ENCODE measurements at places on chromosomes 2 and 18. TPM values are rescaled to one million over a fixed set of nuclear protein-coding genes. Genes with fewer than 3 reads are reported as not detected.

The CTLA4 gene
- polyA plus RNA-seq = 0.83 TPM

The LRRC30 gene
- not detected for polyA plus RNA-seq

The AOX1 gene
- 16.3 TPM for polyA plus RNA-seq

The ZBTB7C gene
- 2.7 TPM for polyA plus RNA-seq

The UGT1A7 gene
- not detected for polyA plus RNA-seq

The ANO7 gene
- polyA plus RNA-seq = 2.0 TPM

The DCDC2C gene
- polyA plus RNA-seq = not detected

The TTC21B gene
- polyA plus RNA-seq = 41.9 TPM

The CAVIN2 gene
- 121 TPM for polyA plus RNA-seq

The GAREM2 gene
- 7.3 TPM for polyA plus RNA-seq

The STARD6 gene
- polyA plus RNA-seq = not detected

The BIRC6 gene
- 83.2 TPM for polyA plus RNA-seq

The ST8SIA5 gene
- 0.32 TPM for polyA plus RNA-seq

The CNTNAP5 gene
- polyA plus RNA-seq = 0.11 TPM

The POTEI gene
- polyA plus RNA-seq = 0.45 TPM

The RUFY4 gene
- polyA plus RNA-seq = 0.60 TPM

The MYO1B gene
- polyA plus RNA-seq = 194 TPM

The DCC gene
- 2.3 TPM for polyA plus RNA-seq

The SCYGR4 gene
- polyA plus RNA-seq = not detected

The NAPG gene
- 31.9 TPM for polyA plus RNA-seq

The LCT gene
- polyA plus RNA-seq = 0.15 TPM

The GKN1 gene
- not detected for polyA plus RNA-seq

The LRP1B gene
- polyA plus RNA-seq = 0.81 TPM

The MRO gene
- 0.26 TPM for polyA plus RNA-seq

The PPP1R1C gene
- 4.0 TPM for polyA plus RNA-seq

The DSEL gene
- 4.1 TPM for polyA plus RNA-seq

The RTKN gene
- polyA plus RNA-seq = 58.2 TPM

The ASB18 gene
- polyA plus RNA-seq = 0.07 TPM

The TDRD15 gene
- polyA plus RNA-seq = not detected

The SLC30A3 gene
- polyA plus RNA-seq = 0.48 TPM

The BBS5 gene
- polyA plus RNA-seq = 15.3 TPM

The ANKRD30BL gene
- polyA plus RNA-seq = 0.44 TPM

The ZNF514 gene
- 50.5 TPM for polyA plus RNA-seq

The KHK gene
- 3.8 TPM for polyA plus RNA-seq

The FBXO15 gene
- 4.4 TPM for polyA plus RNA-seq

The SLC5A7 gene
- polyA plus RNA-seq = 0.07 TPM

The M1AP gene
- 0.15 TPM for polyA plus RNA-seq

The EMILIN1 gene
- 191 TPM for polyA plus RNA-seq

The XIRP2 gene
- polyA plus RNA-seq = 0.37 TPM

The SLC8A1 gene
- 7.6 TPM for polyA plus RNA-seq

The KIAA2012 gene
- 2.8 TPM for polyA plus RNA-seq

The HNMT gene
- polyA plus RNA-seq = 98.9 TPM

The MDH1B gene
- polyA plus RNA-seq = 6.3 TPM

The CPLX4 gene
- not detected for polyA plus RNA-seq

The TUBB8B gene
- polyA plus RNA-seq = 1.2 TPM

The PAIP2B gene
- polyA plus RNA-seq = 10.5 TPM

The CEBPZOS gene
- polyA plus RNA-seq = 51.9 TPM

The TLX2 gene
- not detected for polyA plus RNA-seq

The IL1F10 gene
- not detected for polyA plus RNA-seq

The CYP26B1 gene
- 4.8 TPM for polyA plus RNA-seq

The THAP4 gene
- polyA plus RNA-seq = 48.4 TPM

The COL4A3 gene
- polyA plus RNA-seq = 4.3 TPM

The REG3G gene
- polyA plus RNA-seq = not detected

The ATP8B1 gene
- polyA plus RNA-seq = 17.7 TPM
